Breast epithelium (tissue), 4 donors: ENCODE measurements at places on chromosomes 7 and 10.

DNA sequence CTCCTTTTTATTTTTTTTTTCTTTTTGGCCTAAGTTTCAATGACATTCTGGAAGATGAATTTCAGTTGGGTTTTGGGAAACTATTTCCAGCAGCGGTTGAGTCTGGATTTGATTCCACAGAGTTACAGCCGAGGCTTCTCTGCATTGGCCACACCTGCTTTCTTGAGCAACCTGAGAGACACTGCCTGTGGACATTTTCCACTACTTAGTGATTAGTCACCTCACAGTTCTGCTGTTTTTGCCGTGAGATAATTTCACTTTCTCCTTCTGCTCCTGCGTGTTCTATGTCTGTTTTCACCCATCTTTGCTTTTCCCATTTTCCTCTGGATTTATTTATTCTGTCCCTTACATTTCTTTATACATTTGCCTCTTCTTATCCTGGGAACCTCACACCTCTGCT lies 243.0 kb downstream of the BICC1 start:
- no peaks in the 10 kb centered on the region for H3K4me1 ChIP-seq
- no peaks in the 10 kb centered on the region for H3K36me3 ChIP-seq
- H3K4me3 ChIP-seq = peak overlapping the region; percentile 43
- peak overlapping the region; percentile 87 for H3K27ac ChIP-seq
- H3K27me3 ChIP-seq = no peaks in the 10 kb centered on the region
- peak; percentile 66 for DNase-seq

GRCh38 chr7:32163896-32164295 lies 93.7 kb upstream of the PDE1C start:
- no peak for DNase-seq
- H3K4me3 ChIP-seq = no peak overlapping the region
- no peaks in the 10 kb centered on the region for H3K4me1 ChIP-seq
- H3K27ac ChIP-seq = peak overlapping the region; percentile 55

DNA sequence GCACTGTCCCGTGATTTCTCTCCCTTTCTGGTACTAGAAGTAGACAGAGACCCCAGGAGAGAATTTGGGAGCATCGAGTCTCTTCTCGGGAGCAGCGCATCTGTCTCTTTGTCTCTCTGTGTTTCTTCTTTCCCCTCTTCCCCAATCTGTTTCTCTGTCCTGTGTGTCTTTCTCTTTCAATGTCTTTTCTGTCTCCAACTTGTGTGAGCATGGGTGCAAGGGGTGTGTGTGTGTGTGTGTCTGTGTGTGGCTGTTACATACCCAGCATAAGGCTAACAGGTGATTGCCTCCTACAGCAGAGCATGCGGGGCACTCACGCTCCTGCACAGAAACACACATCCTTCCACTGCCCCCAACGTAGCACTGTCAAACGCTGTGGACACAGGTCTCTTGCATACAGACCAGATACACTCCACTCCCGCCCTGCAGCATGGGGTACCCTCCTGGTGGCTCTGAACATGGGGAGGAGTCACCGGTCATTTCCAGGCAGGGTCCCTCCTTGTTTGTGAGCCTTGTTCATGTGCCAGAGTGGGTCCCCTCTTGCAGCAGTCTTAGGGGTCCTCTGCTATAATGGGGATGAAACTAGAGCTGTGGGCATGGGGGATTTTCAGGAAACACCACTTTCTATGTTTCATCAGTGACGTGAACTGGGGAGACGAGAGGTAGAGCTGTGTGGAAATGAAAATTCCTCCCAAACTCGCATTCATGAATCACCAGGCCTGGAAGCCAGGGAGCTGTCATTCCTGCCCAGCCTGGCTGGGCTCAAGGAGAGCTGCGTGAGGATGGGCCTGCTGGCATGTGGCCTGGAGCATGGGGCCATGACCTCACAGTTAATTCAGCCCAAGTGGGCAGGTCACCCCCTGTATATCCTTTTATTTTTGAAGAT lies 980 bp downstream of the ADAMTS14 start:
- H3K27ac ChIP-seq = no peak overlapping the region
- H3K27me3 ChIP-seq = peaks cover 18% of the 10 kb centered on the region
- H3K36me3 ChIP-seq = no peaks in the 10 kb centered on the region
- no peaks in the 10 kb centered on the region for H3K4me1 ChIP-seq
- H3K4me3 ChIP-seq = peak overlapping the region; percentile 40
- DNase-seq = no peak

- no peaks in the 10 kb centered on the region for H3K4me1 ChIP-seq
- H3K27me3 ChIP-seq = no peaks in the 10 kb centered on the region
- H3K4me3 ChIP-seq = no peak overlapping the region
- H3K27ac ChIP-seq = no peak overlapping the region
- H3K36me3 ChIP-seq = no peaks in the 10 kb centered on the region
Observed at GRCh38 chr7:107089627-107090026, 45.1 kb downstream of the PRKAR2B start.

DNA sequence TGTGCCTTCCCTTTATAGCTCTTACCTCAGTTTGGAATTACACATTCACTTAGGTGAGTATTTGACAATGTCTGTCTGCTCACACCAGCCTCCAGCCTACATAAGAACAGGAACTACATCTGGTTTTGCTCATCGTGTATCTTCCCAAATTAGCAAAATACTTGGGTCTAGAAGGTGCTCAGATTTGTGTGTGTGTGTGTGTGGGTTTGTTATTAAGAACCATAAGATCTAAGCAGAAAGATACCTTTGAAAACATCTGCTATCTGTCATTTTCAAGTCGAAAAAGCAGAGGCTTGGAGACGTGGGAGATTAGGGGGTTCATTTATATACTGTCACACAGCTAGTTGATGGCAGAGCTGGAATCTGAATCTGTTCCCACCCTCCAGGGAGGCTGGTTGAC lies 14.8 kb upstream of the LAMB4 start:
- no peaks in the 10 kb centered on the region for H3K27me3 ChIP-seq
- no peak overlapping the region for H3K4me3 ChIP-seq
- H3K4me1 ChIP-seq = no peaks in the 10 kb centered on the region
- DNase-seq = no peak

DNA sequence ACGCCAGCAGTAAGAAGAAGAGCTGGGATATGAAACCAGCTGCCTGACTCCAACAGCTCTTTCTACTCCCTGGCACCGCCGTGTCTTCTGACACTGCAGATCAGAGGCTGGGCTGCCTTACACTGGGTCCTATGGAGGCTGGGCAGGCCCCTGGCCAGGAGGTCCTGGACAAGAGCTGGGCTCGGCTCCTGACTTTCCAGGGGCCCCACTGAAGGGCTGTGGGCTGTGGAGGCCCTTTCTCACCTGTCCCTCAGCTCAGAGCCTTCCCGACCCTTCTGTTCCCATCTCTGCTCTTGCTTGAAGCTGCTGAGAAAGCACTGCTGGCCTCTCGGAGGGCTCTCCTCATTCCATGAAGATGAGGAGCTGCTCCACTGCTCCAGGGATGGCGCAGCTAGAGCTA lies 85.9 kb upstream of the UNC5B start:
- H3K4me3 ChIP-seq = no peak overlapping the region
- no peaks in the 10 kb centered on the region for H3K36me3 ChIP-seq
- no peaks in the 10 kb centered on the region for H3K4me1 ChIP-seq

GRCh38 chr7:123485187-123485586 lies 49.2 kb downstream of the IQUB start:
- H3K4me3 ChIP-seq = no peak overlapping the region
- no peaks in the 10 kb centered on the region for H3K36me3 ChIP-seq
- H3K4me1 ChIP-seq = no peaks in the 10 kb centered on the region
- H3K27ac ChIP-seq = no peak overlapping the region

GRCh38 chr7:135773464-135773863 lies 24.9 kb upstream of the FAM180A start:
- H3K27me3 ChIP-seq = no peaks in the 10 kb centered on the region
- H3K4me1 ChIP-seq = no peaks in the 10 kb centered on the region
- no peak for DNase-seq
- H3K4me3 ChIP-seq = no peak overlapping the region

GRCh38 chr7:147089051-147089461 lies 972.5 kb downstream of the CNTNAP2 start:
- no peaks in the 10 kb centered on the region for H3K27me3 ChIP-seq
- no peaks in the 10 kb centered on the region for H3K4me1 ChIP-seq
- DNase-seq = no peak
- H3K4me3 ChIP-seq = no peak overlapping the region
- no peak overlapping the region for H3K27ac ChIP-seq

DNA sequence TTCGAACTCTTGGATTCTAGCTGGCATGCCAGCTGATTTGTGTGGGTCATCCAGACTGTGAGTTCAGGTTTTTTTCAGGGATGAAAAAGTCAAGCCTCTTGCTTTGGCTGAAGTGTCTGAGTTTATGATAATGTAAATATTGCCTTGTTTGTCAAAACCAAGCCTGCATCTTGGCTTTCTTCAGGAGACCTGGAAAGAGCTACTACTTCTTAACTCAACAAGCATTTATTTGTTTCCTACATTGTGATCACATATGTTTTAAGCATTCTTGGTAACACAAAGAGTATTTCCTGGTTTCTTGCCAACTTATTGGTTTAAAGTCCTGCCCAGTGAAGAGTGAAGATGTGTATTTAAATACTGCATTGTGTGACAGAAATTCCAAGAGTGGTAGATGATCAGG lies 407.1 kb downstream of the LRMDA start:
- no peak for DNase-seq
- no peaks in the 10 kb centered on the region for H3K4me1 ChIP-seq
- H3K27me3 ChIP-seq = no peaks in the 10 kb centered on the region
- H3K27ac ChIP-seq = no peak overlapping the region

DNA sequence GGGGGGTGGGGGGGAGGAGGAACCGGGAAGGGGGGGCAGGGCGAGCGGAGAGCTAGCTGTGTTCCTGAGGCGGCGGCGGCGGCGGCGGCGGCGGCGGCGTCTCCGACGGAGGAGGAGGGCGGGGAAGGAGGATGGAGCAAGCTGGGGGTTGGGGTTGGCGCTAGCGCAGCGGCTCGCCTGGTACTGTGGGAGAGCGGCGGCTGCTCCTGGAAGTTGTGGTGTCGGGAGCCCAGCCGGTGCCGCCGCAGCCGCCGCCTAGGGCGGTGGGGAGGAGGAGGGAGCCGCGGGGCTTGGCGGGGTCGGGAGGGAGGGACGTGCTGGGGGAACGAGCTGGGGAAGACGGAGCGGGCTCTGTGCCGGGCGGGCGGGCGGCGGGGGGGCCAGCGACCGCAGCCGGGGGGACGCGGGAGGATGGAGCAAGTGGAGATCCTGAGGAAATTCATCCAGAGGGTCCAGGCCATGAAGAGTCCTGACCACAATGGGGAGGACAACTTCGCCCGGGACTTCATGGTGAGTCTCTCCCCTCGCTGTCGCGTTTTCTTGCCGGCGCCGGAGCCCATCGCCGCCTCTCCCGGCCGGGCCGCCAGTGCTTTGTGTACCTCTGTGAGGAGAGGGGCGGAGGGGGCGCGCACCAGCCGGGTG lies at the start of gene PTPN12:
TSS of gene PTPN12 (plus strand) at position 160 of the 642 bp plus-strand sequence. CDS start at position 412, 252 bp downstream.
- H3K27ac ChIP-seq = peak within 1 kb of the TSS; percentile 91
- no peaks in the 10 kb centered on the region for H3K27me3 ChIP-seq
- peaks cover 4% of the 10 kb centered on the region for H3K4me1 ChIP-seq
- peak; percentile 65 for DNase-seq

DNA sequence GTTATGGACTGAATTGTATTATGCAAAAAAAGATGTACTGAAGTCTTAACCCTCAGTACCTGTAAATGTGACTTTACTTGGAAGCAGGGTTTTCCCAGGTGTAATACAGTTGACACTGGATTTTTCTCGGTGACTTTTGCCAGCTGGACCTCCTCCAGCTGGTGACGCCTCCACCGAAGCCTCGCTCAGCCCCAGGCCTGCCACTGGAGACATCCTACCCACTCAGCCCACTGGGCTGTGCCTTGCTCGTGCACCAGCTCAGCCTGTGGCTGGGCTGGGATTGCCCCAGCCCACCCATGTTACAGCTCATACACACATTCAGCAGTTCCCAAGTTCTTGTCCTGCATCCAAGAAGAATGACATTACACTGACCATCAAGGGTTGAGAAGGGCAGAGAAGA lies 42.4 kb upstream of the GPR22 start:
- no peak overlapping the region for H3K27ac ChIP-seq
- H3K4me1 ChIP-seq = no peaks in the 10 kb centered on the region
- H3K36me3 ChIP-seq = no peaks in the 10 kb centered on the region
- H3K27me3 ChIP-seq = no peaks in the 10 kb centered on the region

DNA sequence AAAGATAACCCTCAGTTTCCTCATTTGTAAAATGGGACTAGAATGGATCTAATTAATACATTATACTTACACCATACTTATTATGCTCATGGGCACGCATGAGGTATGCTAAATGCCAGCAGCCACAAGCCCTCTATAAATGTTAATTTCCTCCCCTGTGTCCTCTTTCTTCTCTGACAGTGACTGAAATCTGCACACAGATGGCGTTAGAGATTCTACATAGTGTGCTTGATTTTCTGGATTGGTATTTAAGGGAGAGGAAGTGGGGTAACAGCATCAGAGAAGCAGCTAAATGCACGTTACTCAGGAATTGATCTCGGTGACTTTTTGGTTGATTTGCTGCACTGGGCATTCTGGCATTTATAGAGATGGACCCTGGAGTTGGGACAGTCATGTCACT lies 568.5 kb downstream of the CALN1 start:
- no peak overlapping the region for H3K27ac ChIP-seq
- H3K36me3 ChIP-seq = no peaks in the 10 kb centered on the region
- DNase-seq = no peak

DNA sequence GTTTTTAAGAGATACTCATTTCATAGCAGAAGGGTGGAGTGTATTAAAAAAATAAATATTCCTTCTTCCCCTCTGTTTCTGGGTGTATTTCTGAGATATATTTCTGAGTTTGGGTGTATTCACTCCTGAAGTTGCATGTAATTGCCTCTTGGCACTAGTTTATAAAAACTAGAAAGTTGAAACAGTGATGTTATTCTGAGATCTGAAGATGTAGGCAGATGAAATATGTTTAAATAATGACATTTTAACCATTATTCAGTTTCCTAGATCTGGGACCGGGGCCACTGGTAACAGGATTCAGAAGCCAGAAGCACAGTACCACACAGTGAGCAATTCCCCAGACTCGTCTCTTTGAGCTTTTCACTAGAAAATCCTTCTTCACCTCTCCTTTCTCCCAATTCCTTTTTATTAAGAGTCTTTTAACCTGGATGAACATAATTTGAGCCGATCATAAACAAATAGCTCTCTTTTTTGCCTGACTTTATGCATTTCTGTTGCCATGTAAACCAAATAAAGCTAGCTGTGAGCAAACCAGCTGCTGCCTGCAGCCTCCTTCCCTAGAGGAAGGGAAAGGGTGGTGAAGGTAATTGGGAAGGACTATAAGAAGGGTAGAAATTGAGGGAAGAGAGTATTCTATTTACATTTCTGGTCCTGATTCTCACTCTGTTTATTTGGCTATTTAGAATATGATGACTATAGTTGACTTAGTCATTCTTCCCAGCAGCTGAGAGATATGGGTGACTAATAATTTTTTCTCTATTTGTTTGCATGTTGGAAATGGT lies 101.8 kb upstream of the STRIP2 start:
- no peak overlapping the region for H3K27ac ChIP-seq
- H3K27me3 ChIP-seq = no peaks in the 10 kb centered on the region
- DNase-seq = no peak
- H3K36me3 ChIP-seq = no peaks in the 10 kb centered on the region
- H3K4me1 ChIP-seq = no peaks in the 10 kb centered on the region

- no peaks in the 10 kb centered on the region for H3K4me1 ChIP-seq
- no peak for DNase-seq
- H3K4me3 ChIP-seq = no peak overlapping the region
- H3K36me3 ChIP-seq = no peaks in the 10 kb centered on the region
- H3K27ac ChIP-seq = no peak overlapping the region
Observed at GRCh38 chr7:71009636-71010035, 122.3 kb upstream of the GALNT17 start.
